ENCODE measurements at places on chromosomes 7 and 10.
A peak's percentile ranks its signal among the peaks of the same experiment; 100 is the strongest.

DNA sequence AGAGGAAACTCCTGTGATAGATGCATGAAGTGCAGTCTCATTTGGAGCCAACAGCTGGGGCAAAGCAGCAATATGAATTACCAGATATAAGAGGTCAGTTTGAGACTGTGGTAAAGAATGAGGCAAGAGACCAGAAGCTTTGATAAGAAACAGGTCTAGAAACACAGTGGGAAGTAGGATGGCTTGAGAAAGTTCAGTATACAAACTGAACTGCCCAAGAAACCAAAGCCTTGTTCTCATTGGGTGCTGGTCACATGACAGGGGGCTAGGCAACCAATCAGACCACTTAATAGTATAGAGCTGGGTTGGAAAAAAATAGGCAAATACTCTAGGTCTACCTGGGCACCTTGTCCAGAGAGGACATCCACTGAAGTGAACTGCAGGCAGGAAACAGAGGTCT lies 46.2 kb upstream of the PLCE1 start:
- no peak for DNase-seq

GRCh38 chr7:22255834-22256233 lies 101.1 kb downstream of the RAPGEF5 start:
- DNase-seq = peak; percentile 16

DNA sequence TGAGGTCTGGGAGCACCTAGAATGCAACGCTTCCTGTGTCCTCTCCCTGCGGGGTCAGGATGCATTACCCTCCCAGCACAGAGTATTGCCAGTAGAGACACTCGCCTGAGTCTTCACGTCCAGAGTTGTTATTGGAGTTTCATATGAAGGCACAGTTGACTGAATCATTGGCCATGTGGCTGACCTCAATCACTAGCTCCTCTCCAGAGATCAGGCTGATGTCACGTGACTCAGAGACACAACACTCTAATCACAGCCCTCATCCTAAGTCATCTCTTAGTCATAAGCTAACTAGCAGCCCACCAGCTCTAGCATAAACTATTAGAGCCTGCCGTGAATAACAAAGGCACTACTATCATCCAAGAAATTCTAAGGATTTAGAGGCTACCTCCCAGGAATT lies 107.8 kb downstream of the HECW1 start:
- no peak for DNase-seq

DNA sequence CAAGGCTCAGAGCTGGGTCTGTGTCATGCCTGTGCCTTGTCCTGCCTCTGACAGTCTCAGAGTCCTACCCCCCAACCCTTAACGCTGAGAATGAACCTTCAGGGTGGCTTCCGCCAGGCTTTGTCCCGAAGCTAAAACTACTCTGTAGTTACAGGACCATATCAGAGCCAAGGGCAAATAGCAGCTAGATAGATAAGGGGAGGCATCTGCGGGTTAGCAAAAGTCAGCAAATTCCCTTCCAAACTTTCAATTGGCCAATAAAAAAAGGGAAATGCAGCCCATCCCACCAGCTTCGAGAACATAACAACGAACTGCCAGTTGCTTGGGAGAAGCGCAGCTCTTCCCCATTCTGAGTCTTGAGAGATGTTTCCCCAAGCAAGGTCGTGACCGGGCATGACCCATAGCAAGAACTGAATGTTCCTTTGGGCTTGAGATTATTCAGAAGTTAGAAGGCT lies 17.7 kb downstream of the CCL24 start:
- DNase-seq = no peak

DNA sequence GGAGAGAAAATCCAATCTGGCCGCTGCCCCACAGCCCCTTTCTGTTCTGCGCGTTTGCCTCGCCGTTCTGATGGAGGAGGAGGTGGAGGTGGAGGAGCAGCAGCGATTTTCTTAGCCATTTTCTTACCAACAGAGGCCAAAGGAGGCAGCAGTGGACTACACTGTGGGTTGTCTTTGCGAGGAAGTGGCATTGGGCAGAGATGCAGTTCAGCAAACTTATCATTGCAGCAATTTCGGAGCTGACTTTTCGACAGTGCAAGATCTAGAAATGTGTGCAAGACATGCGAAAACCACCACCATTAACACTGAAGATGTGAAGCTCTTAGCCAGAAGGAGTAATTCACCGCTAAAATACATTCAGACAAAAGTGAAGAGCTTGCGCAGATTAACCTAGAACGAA lies 1.9 kb upstream of the ARL4A start:
- DNase-seq = no peak

GRCh38 chr10:49602380-49603023 lies 7.6 kb upstream of the SLC18A3 start:
- DNase-seq = no peak

DNA sequence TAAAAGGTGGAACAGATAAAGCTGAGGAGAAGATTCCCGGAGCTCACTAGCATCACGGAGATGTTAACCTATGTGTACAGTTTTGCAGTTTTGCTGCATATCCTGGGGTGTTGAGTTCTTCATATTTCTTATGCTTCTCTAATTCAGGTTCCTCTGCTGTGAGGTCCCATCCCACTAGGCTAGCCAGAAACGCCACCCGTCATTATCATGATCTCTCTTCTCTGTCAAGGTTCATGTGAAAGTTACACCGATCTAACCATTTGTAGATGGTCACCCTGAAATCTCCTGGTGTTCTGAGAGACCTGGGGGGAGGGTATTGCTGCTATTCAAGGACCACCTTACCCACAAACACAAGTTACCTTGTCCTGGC lies 136.3 kb downstream of the CCDC71L start:
- no peak for DNase-seq

GRCh38 chr7:95693551-95694333 lies 78.6 kb upstream of the DYNC1I1 start:
- no peak for DNase-seq

GRCh38 chr10:44864051-44864450 lies 47.1 kb upstream of the TMEM72 start:
- no peak for DNase-seq

GRCh38 chr7:124009321-124009720 lies 23.5 kb downstream of the TMEM229A start:
- peak; percentile 37 for DNase-seq

DNA sequence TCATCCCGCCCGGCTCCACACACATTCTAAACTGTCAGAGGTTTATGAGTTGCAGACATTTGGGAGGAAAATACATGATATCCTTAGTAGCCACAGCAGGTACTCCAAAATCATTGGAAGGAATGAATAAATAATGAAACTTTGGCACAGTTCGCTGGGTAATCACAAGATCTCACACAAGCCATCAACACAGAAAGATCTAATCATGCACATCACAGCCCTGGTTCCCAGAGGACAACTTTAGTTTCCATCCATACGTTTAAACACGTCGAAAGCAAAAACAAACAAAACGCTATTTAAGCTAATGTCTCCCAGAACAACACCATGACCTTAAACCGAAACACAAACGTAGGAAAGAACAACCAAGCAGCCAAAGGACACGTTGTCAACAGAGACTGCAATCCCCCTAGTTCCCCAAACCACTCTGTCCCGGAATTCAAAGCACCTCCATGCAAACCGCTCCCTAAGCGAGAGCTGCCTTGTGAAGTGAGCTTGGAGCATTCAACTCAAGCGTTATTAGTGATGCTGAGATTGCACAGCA lies 12.3 kb downstream of the SVIL start:
- DNase-seq = no peak
